ENCODE measurements at places on chromosomes 3 and 15.

DNA sequence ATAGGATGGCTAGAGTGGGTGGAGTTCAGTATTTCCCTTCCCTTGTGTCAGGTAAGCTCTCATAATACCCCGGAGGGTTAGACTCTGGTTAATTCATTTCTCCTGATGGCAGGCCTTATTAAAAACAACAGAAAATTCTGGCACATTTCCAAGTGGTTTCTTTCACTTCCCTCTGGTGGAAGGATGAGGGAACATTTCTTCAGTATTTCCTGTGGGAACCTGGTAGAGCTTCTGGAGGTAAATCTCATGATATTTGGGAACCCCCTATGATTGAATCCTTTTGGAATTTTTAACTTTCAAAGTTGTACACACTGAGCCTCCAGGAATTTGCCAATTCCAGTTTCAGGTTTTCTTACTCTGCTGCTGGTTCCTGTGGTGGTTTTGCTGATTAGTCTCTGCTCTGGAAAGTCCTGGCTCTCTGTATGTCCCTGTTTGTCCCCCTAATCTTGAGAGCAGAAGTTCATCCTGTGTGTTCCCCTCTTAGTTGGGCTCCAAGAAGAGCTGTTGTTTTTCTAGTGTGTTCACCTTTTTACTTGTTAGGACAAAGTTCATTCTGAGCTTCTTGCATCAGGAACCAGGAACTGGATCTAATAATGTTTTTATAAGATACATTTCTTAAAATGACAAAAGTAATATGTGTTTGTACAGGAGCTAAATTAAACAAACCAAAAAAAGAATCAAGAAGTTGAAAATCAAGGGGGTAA lies 12.1 kb downstream of the CHRNA7 start:
- H3K4me1 ChIP-seq = no peaks in the 10 kb centered on the region
- no peaks in the 10 kb centered on the region for H3K36me3 ChIP-seq
- no peak overlapping the region for H3K4me3 ChIP-seq
- DNase-seq = no peak
- H3K27me3 ChIP-seq = no peaks in the 10 kb centered on the region
- no peak overlapping the region for H3K27ac ChIP-seq

- H3K36me3 ChIP-seq = no peaks in the 10 kb centered on the region
- peaks cover 10% of the 10 kb centered on the region for H3K4me1 ChIP-seq
- no peak overlapping the region for H3K4me3 ChIP-seq
- H3K27ac ChIP-seq = no peak overlapping the region
- H3K27me3 ChIP-seq = no peaks in the 10 kb centered on the region
- DNase-seq = no peak
Observed at GRCh38 chr3:102083473-102083872, 234.2 kb downstream of the NFKBIZ start.

GRCh38 chr15:67172172-67172571 lies 82.3 kb downstream of the AAGAB start:
- H3K4me3 ChIP-seq = no peak overlapping the region
- peaks cover 83% of the 10 kb centered on the region for H3K36me3 ChIP-seq
- H3K27ac ChIP-seq = peak overlapping the region; percentile 68
- H3K27me3 ChIP-seq = no peaks in the 10 kb centered on the region
- peaks cover 71% of the 10 kb centered on the region for H3K4me1 ChIP-seq

GRCh38 chr15:55360256-55360655 lies 41.2 kb downstream of the PIGB start:
- H3K27ac ChIP-seq = no peak overlapping the region
- H3K36me3 ChIP-seq = no peaks in the 10 kb centered on the region
- H3K4me3 ChIP-seq = no peak overlapping the region

GRCh38 chr15:40282869-40283614 lies at the start of gene ANKRD63:
ANKRD63 (minus strand) TSS chr15:40283064; CDS start chr15:40282586, 478 bp downstream.
- H3K27ac ChIP-seq = no peak within 1 kb of the TSS
- DNase-seq = no peak
- H3K4me3 ChIP-seq = peak within 1 kb of the TSS; percentile 47
- peaks cover 67% of the 10 kb centered on the region for H3K27me3 ChIP-seq
- H3K36me3 ChIP-seq = no peaks in the 10 kb centered on the region

- DNase-seq = peak; percentile 74
- peaks cover 10% of the 10 kb centered on the region for H3K4me1 ChIP-seq
- H3K27ac ChIP-seq = no peak overlapping the region
- no peak overlapping the region for H3K4me3 ChIP-seq
Observed at GRCh38 chr3:61956236-61956635, 394.9 kb downstream of the PTPRG start.

DNA sequence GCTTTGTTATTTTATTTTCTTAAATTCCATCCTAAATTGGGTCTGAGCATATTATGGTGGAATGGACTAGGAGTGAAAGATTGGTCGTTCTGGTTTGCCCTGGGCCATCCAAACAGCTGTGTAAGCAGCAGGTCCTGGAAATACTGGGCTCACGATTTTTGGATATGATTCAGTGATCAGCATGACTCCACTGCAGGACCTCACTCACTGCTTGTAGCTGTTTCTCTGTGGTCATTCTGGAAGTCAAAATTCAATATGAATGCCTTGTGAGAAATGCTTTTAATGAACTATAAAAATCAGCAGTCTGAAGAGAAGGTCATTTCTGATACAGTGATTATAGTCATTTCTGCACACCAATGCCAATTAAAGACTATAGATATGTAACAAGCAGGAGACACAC lies 185.0 kb downstream of the RBMS3 start:
- H3K4me1 ChIP-seq = peaks cover 4% of the 10 kb centered on the region
- H3K4me3 ChIP-seq = no peak overlapping the region
- no peaks in the 10 kb centered on the region for H3K36me3 ChIP-seq
- peak overlapping the region; percentile 49 for H3K27ac ChIP-seq
- no peaks in the 10 kb centered on the region for H3K27me3 ChIP-seq
- DNase-seq = peak; percentile 82

GRCh38 chr15:41772720-41773331 lies 1.5 kb upstream of the MAPKBP1 start:
- peaks cover 13% of the 10 kb centered on the region for H3K4me1 ChIP-seq
- peak overlapping the region; percentile 19 for H3K27ac ChIP-seq
- peak; percentile 80 for DNase-seq
- no peak overlapping the region for H3K4me3 ChIP-seq
- H3K36me3 ChIP-seq = no peaks in the 10 kb centered on the region

DNA sequence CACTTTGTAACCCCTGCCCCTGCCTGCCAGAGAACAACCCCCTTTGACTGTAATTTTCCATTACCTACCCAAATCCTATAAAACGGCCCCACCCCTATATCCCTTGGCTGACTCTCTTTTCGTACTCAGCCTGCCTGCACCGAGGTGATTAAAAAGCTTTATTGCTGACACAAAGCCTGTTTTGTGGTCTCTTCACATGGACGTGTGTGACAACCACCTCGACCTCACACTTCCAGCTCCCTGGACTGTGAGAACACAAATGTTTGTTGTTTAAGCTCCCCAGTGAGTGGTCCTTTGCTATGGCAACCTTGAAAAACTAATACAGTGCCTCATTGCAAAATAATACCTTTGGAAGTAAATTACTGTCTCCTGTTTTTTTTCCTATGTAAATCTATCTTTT lies 299.2 kb upstream of the POU1F1 start:
- H3K27ac ChIP-seq = no peak overlapping the region
- H3K36me3 ChIP-seq = no peaks in the 10 kb centered on the region
- no peaks in the 10 kb centered on the region for H3K27me3 ChIP-seq
- no peak overlapping the region for H3K4me3 ChIP-seq
- no peaks in the 10 kb centered on the region for H3K4me1 ChIP-seq
- no peak for DNase-seq

DNA sequence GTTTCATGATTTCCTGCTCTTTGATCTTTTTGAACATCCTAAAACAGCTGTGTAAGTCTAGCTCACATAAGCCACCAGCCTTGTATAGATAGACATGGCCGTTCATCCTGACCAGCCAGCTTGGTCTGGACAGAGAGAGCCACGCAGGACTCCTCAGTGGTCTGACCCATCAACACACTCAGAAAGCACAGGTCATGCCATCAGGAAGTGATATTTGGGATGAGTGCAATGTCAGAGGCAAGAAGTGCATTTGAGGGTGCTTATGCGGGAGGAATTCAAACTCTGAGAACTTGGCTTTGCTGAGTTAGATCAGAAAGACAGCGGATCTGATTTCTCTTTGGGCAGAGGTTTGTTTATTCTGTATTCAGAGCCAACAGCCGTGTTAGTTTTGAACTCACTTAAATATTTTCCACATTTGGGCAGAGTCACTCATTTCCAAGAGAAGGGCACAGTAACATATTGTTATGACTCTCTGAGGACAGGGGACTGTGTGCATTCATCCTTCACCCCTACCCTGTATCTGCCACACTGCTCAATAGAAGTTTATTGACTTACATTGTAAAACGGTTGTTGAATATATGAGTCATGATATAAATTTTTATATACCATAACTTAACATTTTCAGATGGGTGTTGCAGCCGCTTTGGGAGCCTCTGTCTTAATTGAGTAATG lies 225.3 kb upstream of the LYSMD4 start:
- no peaks in the 10 kb centered on the region for H3K4me1 ChIP-seq
- no peak overlapping the region for H3K4me3 ChIP-seq
- H3K27ac ChIP-seq = no peak overlapping the region
- H3K27me3 ChIP-seq = no peaks in the 10 kb centered on the region
- no peaks in the 10 kb centered on the region for H3K36me3 ChIP-seq
- DNase-seq = no peak

GRCh38 chr3:114639171-114639570 lies 345.3 kb downstream of the TIGIT start:
- H3K27ac ChIP-seq = no peak overlapping the region
- H3K4me1 ChIP-seq = no peaks in the 10 kb centered on the region
- H3K27me3 ChIP-seq = no peaks in the 10 kb centered on the region
- no peaks in the 10 kb centered on the region for H3K36me3 ChIP-seq
- DNase-seq = no peak

- no peaks in the 10 kb centered on the region for H3K36me3 ChIP-seq
- H3K4me3 ChIP-seq = no peak overlapping the region
- no peaks in the 10 kb centered on the region for H3K27me3 ChIP-seq
Observed at GRCh38 chr15:31801152-31801551, 229.2 kb upstream of the CHRNA7 start.

- peaks cover 15% of the 10 kb centered on the region for H3K4me1 ChIP-seq
- H3K36me3 ChIP-seq = no peaks in the 10 kb centered on the region
- no peak overlapping the region for H3K4me3 ChIP-seq
- no peak overlapping the region for H3K27ac ChIP-seq
- DNase-seq = peak; percentile 70
- H3K27me3 ChIP-seq = no peaks in the 10 kb centered on the region
Observed at GRCh38 chr3:170477395-170477794, 58.7 kb downstream of the CLDN11 start.

Data from IMR-90 (cell line).